ENCODE measurements at places on chromosomes 2 and 18. TPM values are rescaled to one million over a fixed set of nuclear protein-coding genes. Genes with fewer than 3 reads are reported as not detected.
A peak's percentile ranks its signal among the peaks of the same experiment; 100 is the strongest.

Gene NAT8
- total RNA-seq, result 0.96 TPM

GRCh38 chr2:193841384-193842150, 1646.8 kb upstream of the TMEFF2 start:
- no peaks in the 10 kb centered on the region for H3K27me3 ChIP-seq
- no peaks in the 10 kb centered on the region for H3K36me3 ChIP-seq
- H3K27ac ChIP-seq, result no peak overlapping the region
- H3K4me3 ChIP-seq, result no peak overlapping the region
- DNase-seq, result no peak

DNA sequence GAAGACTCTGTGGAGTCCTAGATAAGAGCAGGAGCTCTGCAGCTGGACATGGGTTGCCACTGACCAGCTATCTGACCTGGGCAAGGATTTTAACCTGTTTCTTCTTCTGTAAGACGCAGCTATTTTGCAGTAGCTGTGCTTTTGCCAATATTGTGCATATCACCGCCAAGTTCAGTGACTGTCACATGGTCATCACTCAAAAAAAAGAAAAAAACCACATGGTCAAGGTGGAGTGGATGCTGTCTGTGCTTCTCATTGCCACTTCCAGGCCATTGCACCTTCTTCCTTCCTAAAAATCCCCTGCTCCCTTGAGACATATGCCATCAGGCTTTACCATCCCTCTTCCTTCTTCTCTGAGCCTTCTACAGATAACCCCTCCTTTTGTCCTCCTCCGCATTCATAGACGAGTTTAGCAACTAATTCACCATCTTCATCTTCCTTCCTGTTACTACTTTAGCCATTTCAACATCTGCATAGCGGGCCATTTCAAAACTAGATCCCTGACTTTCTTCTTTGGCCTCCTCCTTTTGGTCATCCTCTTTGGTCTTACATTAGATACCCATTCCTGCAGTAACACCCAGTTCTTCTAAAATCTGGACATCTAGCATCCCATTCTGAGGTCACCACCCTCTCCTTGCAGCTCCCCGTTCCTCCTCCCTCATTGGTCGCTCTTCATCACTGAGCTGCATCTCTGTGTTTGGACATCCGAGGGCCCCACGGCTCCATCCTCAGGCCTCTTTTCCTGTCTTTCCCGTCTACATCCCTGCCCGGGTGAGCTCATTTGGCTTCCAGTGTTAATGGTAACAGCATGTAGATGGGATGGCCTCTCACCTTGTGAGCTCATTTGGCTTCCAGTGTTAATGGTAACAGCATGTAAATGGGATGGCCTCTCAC, 17.8 kb downstream of the RNF144A start:
- H3K36me3 ChIP-seq, result no peaks in the 10 kb centered on the region
- H3K27ac ChIP-seq, result no peak overlapping the region
- no peak overlapping the region for H3K4me3 ChIP-seq
- peaks cover 5% of the 10 kb centered on the region for H3K4me1 ChIP-seq

Gene C2orf66
- 0.14 TPM for total RNA-seq

GRCh38 chr2:8146132-8147005, 535.5 kb upstream of the ID2 start:
- no peaks in the 10 kb centered on the region for H3K36me3 ChIP-seq
- H3K4me1 ChIP-seq, result no peaks in the 10 kb centered on the region
- no peak overlapping the region for H3K27ac ChIP-seq
- no peaks in the 10 kb centered on the region for H3K27me3 ChIP-seq

DNA sequence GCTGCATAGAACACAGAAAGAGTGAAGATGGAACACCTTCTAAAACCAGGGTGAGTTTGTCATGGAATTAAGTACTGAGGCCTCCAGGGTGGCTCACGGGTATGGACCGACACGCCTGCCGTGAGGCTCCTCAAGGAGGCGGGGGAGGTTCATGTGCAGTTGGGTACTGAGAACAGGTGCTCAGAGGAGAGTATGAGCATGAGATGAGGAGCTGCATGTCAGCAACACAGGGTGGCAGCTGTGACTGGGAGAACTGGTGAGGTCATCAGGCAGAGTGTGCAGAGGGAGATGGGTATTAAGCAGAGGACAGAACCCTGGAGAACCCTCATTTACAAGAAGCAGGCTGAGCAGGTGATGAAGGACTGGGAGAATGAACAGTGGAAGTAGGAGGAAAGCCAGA, 63.2 kb upstream of the KLHL29 start:
- no peaks in the 10 kb centered on the region for H3K4me1 ChIP-seq
- DNase-seq, result no peak
- no peaks in the 10 kb centered on the region for H3K36me3 ChIP-seq
- no peaks in the 10 kb centered on the region for H3K27me3 ChIP-seq
- no peak overlapping the region for H3K27ac ChIP-seq
- no peak overlapping the region for H3K4me3 ChIP-seq

DNA sequence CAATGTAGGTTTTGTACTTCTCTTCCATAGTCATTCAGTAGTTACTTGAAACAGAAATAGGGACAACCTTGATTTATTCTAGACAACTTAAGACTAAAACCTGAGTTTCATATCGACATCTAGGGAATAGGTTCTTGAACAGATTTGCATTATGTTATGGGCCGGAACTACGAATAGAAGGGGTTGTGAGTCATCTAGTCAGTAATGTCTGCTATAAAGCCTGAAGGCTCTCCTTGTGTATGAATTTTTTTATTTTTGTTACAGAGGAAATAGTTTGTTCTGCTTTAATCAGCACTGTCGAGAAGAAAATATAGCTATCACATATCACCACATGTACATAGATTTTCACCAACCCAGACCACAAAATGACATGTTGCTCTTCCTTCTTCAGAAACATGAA, 17.3 kb upstream of the TRIM43 start:
- H3K27ac ChIP-seq, result no peak overlapping the region
- no peaks in the 10 kb centered on the region for H3K36me3 ChIP-seq
- DNase-seq, result no peak
- H3K27me3 ChIP-seq, result no peaks in the 10 kb centered on the region

DNA sequence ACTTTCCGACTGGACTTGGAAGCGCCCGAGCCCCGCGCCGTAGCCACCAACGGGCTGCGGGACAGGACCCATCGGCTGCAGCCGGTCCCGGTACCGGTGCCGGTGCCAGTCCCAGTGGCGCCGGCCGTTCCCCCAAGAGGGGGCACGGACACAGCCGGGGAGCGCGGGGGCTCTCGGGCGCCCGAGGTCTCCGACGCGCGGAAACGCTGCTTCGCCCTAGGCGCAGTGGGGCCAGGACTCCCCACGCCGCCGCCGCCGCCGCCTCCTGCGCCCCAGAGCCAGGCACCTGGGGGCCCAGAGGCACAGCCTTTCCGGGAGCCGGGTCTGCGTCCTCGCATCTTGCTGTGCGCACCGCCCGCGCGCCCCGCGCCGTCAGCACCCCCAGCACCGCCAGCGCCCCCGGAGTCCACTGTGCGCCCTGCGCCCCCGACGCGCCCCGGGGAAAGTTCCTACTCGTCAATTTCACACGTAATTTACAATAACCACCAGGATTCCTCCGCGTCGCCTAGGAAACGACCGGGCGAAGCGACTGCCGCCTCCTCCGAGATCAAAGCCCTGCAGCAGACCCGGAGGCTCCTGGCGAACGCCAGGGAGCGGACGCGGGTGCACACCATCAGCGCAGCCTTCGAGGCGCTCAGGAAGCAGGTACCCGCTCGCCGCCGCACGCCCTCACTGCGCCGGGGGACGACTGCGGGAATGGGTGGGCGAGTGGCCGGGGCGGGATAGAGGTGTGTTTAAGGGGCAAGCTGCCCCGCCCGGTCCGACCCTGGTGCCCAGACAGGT, 713 bp downstream of the ATOH8 start:
- H3K4me1 ChIP-seq, result peaks cover 34% of the 10 kb centered on the region
- peak; percentile 28 for DNase-seq
- H3K36me3 ChIP-seq, result no peaks in the 10 kb centered on the region
- H3K27me3 ChIP-seq, result peaks cover 19% of the 10 kb centered on the region
- peak overlapping the region; percentile 33 for H3K4me3 ChIP-seq
- no peak overlapping the region for H3K27ac ChIP-seq

GRCh38 chr2:86017901-86018896, 87.5 kb downstream of the POLR1A start:
- no peak overlapping the region for H3K27ac ChIP-seq
- H3K4me1 ChIP-seq, result peaks cover 6% of the 10 kb centered on the region
- DNase-seq, result peak; percentile 62

DNA sequence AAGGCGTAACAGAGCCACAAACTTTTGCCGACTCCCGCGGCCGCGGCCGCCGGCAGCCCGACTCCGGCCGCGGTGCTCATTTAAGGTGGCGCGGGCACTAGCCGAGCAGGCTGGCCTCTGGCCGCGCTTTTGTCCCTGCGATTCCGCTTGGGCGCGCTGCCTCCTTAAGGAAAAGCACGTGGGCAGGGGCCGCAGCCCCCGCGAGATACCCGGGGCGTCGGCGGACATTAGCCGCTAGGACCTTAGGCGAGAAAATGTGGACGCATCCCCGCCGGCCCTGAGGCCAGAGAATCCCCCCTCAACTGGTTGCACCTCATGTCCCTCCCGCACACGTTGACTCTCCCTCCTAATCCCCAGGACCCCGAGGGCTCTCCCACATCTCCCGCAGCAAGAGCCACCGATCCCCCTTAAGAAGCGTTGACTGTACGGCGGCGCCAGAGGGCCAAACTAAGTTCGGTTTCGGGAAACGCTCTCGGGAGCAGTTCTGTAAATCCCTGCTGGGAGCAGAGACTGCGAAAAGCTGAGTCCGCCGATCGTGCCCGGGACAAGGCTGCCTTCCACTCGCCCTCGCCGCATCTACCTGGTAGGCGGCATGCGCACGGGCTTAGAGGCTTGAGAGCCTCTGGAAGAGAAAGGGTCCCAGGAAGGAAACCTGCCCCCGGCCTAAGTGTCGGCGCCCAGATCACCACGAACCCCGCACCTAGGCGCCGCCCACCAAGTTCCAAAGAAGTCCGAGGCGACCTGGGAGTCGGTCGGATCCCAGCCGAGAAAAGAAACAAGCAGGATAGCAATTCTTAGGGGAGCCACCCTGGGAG, 1.8 kb upstream of the SATB2 start:
- peak; percentile 89 for DNase-seq
- H3K27me3 ChIP-seq, result peaks cover 48% of the 10 kb centered on the region
- peaks cover 23% of the 10 kb centered on the region for H3K4me1 ChIP-seq
- peak overlapping the region; percentile 86 for H3K27ac ChIP-seq
- no peaks in the 10 kb centered on the region for H3K36me3 ChIP-seq

DNA sequence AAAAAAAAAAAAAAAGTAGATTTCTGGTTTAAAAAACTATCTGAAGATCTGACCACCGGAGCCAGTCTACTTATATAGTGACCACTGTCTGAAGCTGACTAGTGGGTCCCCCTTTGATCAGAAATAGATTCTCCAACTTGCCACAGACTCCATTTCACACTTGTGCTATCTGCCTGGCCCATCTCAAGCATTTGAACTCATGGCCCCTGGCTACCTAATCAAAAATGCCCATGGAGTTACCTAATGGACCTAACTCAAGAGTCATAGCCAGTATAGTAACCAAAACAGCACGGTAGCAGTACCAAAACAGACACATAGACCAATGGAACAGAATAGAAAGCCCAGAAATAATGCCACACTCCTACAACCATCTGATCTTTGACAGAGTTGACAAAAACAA, 17.0 kb upstream of the ATL2 start:
- no peak overlapping the region for H3K27ac ChIP-seq
- no peak overlapping the region for H3K4me3 ChIP-seq
- H3K27me3 ChIP-seq, result no peaks in the 10 kb centered on the region
- no peak for DNase-seq
- no peaks in the 10 kb centered on the region for H3K36me3 ChIP-seq

GRCh38 chr18:22789600-22789999, 143.5 kb upstream of the RBBP8 start:
- H3K27ac ChIP-seq, result no peak overlapping the region
- no peaks in the 10 kb centered on the region for H3K4me1 ChIP-seq
- DNase-seq, result no peak
- H3K36me3 ChIP-seq, result no peaks in the 10 kb centered on the region

DNA sequence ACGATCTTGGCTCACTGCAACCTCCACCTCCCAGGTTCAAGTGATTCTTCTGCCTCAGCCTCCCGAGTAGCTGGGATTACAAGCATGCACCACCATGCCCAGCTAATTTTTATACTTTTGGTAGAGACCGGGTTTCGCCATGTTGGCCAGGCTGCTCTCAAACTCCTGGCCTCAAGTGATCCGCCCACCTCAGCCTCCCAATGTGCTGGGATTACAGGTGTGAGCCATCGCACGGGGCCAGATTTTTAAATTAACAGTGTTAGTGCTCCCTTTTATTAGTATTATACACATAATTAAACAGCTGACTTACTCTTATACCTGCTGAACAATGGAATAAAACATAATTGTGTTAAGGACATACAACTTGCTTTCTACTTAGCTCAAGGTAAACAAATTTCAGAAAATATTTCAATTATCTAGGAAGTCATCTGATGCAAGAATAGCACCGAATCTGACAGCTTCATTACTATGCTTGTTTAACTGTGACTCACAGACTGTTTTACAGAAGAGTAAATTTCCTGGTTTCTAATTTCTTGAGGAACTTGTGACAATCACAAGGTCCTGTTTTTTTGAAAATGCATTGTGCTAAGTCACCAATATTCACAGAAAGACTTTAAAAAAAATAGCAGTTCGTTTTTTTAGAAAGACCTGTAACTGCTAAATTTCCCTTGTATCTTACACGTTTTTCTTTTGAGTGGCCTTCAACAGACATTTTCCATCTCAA, 51.2 kb downstream of the SPIRE1 start:
- no peaks in the 10 kb centered on the region for H3K27me3 ChIP-seq
- peak overlapping the region; percentile 72 for H3K27ac ChIP-seq
- DNase-seq, result no peak
- H3K36me3 ChIP-seq, result no peaks in the 10 kb centered on the region
- peaks cover 38% of the 10 kb centered on the region for H3K4me1 ChIP-seq

GRCh38 chr2:10301941-10302478, 694 bp upstream of the HPCAL1 start:
- H3K27me3 ChIP-seq, result no peaks in the 10 kb centered on the region
- H3K36me3 ChIP-seq, result no peaks in the 10 kb centered on the region
- H3K4me1 ChIP-seq, result peaks cover 39% of the 10 kb centered on the region
- peak overlapping the region; percentile 77 for H3K27ac ChIP-seq

DNA sequence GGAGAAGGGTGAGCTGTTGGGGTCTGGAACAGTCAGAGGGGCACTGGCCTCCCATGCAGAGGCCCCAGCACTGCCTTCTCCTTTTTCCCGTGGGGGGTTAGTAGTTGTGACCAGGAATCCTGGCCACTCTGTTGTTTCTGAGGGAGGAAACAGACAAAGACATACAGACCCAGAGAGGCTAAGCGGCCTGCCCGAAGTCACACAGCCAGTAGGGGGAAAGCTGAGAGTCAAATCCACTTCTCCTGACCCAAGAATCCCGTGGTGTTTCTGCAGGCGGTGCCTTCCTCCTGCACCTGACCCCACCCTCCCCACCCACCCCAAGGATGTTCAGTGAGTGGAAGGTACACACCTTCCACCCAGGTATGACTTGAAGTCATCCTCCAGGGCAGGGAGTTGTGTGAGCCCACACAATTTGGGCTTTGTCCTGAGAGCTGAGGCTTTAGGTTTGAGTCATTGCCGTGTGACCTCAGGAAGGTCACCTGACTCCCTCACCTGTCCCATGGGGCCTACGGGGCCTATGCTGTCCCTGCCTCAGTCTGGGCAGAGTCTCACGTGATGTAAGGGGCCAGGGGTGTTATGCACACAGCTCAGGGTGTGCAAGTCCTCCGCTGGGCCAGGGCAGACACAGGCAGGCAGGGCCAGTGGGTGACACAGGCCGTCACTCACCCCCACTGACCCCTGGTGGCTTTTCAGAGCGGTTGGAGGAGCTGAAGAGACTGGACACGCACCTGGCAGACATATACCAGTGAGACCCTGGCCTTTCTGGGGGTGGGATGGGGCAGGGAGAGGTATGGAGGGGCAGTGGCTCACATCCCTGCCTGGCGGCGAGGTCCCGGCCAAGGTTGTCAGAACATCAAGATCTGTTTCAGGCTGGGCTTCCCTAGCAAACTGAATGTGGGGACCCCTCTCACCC, 5.0 kb downstream of the NT5DC4 start:
- no peak overlapping the region for H3K27ac ChIP-seq
- H3K27me3 ChIP-seq, result no peaks in the 10 kb centered on the region
- no peaks in the 10 kb centered on the region for H3K36me3 ChIP-seq
